ENCODE measurements at places on chromosomes 6 and 20.

- no peak for DNase-seq
These were observed 119.2 kb upstream of the SASH1 start for GRCh38 chr6:148223424-148223842.

DNA sequence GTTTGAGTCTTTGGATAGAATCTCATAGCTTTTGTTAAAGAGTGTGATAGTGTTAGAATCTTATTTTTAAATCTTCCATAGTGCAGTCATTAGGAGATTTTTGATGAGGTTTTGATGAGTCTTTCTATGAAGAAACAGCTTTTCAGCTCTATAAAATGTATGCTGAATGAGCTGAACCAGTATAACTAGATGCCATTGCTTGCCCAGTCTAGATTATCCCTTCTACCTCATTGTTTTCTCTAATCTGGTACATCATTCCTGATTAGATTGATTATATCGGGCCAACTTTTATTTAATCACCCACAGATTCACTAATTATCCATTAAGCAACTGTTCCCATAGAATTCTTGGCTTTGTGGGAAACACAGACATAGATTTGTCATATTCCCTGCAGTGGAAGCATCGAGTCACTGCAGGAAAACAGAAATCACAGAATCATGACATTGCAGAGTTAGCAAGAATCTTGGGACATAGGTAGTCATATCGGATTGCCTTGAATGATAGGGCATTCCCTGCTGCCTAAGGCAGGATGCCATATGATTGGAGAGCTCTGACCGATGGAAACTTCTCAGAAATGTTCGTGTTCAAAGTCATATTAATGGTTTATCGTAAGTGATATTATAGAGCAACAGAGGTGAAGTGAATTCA is 882.7 kb upstream of the FLRT3 start:
- no peak for DNase-seq

GRCh38 chr20:15076785-15077184 is 739.4 kb upstream of the FLRT3 start:
- DNase-seq, result no peak

GRCh38 chr20:62275219-62275618 is 27.6 kb upstream of the ADRM1 start:
- no peak for DNase-seq

DNA sequence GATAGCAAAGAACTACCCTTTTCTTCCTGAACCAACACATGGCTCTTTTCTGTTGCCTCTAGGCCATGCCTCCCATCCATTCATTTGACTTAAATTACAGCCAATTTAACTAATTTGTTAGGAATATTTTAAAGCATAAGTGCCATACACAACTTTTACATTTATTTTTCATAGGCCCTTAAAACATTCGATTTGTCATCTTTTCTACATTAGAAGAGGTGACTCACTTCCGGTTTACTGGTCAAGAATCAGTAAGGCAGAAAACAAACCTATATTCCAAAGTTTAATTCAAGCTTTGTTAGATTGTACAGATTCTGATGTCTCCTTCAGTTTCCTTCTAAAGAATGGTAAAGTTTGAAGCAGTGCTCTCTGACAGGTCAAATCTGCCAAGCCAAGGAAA is 344.3 kb downstream of the SAMD5 start:
- no peak for DNase-seq

- DNase-seq, result no peak
These were observed 66.9 kb downstream of the PHACTR2 start for GRCh38 chr6:143744551-143745165.

GRCh38 chr20:19937651-19938420 is 79.3 kb upstream of the NAA20 start:
- no peak for DNase-seq

DNA sequence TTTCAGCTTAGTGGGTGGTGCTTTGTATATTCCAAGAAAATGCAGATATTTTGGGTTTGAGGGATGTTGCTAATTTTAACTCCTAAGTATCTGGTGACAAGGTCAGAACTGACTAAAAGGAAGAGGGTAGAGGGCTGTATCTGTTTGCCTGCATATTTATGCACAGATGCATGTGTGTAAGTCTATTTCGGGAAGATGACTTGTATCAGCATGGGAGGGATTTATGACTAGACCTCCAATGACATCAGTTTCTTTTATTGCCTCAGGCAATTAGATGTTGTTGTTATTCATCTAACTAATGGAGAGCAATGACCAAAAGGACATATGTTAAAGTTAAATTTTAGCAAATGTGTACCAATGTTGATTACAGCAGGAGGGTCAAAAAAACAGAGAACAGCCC is 734.3 kb downstream of the QKI start:
- no peak for DNase-seq

DNA sequence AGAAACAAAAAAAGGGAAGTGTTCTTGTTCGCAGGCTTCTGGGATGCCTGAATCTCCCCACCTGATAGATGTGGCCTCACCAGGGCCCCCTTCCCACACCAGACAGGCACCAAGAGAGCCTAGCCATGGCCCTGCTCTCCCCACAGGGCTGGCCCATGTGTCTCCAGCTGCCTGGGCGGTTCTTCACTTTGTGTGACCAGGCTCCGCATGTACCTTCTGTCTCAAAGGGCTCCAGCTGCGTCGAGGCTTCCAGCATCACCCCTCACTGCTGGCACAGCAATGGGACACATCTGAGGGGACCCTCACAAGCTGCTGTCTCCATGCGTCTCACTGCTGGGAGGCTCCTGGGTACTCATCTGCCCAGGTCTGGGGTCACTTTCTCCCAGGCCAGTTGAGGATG is 362.9 kb downstream of the ZFAND3 start:
- DNase-seq, result no peak

DNA sequence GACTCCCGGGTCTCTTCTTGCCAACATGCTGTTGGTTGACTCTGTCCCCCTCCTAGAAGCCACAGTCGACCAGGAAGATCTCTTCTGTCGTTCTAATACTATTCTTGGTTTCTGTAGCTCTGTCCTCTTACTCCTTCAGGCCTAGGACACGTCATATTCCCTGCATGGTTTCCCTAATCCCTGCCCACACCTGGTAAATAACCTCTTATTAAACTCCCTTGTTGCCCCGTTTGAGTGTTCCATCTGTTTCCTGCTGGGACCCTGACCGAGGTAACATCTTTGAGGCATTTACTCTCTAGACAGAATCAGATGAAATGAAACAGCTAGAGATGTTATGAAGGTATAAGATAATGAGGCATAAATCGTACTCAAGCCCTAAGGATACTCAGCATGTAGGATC is 68.1 kb downstream of the PLCB4 start:
- DNase-seq, result no peak

GRCh38 chr6:158611039-158611438 is 33.5 kb downstream of the DYNLT1 start:
- no peak for DNase-seq

- no peak for DNase-seq
These were observed 75.0 kb upstream of the EZR start for GRCh38 chr6:158894193-158894592.

Data from DMS79 (cell line).